Stimulated activated CD4-positive, alpha-beta T cell treated with anti-CD3 and anti-CD28 coated beads, Interleukin-1b, Interleukin-23, amount 100 ng/mL, for 1 hour (primary cell): ENCODE measurements at places on chromosomes 6 and 20.

DNA sequence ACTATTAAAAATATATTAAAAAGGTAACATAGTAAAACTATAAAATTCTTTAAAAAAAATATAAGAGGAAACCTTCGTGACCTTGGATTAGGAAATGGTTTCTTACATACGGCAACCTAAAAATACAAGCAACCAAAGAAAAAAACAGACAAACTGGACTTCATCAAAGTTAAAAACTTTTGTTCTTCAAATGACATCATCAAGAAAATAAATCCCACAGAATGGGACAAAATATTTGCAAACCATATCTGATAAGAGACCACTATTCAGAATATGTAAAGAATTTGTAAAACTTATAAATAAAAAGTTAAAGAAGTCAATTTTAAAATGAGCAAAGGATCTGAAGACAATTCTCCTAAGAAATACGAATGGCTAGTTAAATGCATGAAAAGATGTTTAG is 110.0 kb downstream of the ATG5 start:
- DNase-seq, result no peak

DNA sequence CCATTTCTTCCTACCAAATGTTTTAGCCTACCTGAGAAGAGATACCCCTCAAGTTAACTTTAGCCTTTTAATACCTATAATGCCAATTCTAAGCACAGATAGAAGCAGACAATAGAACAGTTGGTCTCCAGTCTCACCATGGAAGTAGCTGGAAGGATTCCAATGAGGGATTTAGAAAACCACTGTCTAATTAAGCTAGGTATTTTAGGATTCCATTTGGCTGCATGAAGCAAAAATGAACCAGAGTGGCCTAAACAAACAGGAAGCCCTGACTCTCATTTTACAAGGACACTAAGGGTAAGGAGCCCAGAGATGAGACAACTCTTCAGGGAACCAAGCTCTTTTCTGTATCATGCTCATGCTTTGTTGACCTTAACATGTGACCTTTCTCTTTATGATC is 199.2 kb downstream of the ALDH8A1 start:
- DNase-seq, result no peak

DNA sequence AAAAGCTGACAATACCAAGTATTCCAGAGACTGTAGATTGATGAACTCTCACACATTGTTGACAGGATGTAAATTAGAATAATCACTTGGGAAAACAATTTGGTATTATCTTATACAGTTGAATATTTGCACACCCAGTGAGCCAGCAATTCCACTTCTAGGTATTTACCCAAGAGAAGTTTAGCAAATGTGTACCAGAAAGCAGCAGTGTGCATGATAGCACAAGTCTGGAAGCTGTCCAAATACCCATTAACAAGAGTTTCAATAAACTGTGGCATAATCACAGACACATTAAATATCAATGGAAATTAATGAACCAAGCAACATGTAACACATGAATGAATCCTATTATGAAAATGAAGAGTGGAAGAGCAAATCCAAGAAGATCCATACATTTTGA is 233.6 kb downstream of the TPBG start:
- no peak for DNase-seq

GRCh38 chr20:51378171-51378928 is 164.2 kb downstream of the NFATC2 start:
- no peak for DNase-seq

DNA sequence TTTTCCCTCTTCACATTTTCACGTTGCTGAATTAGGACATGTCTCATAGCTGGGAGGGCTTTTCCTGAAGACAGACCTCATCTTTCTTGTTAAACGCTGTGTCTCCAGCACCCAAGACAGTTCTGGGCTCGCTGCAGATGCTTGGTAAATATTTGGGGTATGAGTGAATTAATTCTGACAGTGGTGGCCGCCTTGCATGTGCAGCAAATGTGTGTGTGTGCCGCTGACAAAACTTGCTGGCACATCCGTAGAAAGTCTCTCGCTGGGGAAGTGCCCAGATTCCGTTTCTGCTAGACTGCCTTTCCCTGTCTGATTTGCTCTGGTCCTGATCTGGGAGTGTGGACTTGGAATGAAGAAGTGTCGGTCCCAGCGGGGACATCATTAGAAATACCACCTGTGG is 48.2 kb upstream of the ZNFX1 start:
- DNase-seq, result no peak

GRCh38 chr6:25016014-25016720 is 80.4 kb upstream of the RIPOR2 start:
- DNase-seq, result no peak

DNA sequence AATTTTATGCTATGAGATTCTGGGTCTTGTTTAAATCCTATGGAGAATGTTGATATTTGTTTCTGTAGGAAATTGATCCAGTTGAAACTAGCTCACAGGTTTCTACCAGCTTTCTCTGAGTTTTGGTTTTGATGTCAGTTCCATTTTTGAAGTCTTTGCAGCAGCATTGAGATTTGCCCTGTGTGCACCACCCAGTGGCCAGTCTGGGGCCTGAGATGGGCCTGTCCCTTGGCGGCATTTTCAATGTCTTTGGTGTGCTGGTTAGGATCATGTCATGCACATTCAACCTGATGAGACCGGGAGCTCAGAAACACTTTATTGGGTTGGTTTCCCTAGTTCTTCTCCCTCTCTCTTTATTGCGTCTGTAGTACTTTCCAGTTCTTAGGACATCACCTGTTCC is 395.2 kb upstream of the MAP3K7 start:
- DNase-seq, result no peak

- no peak for DNase-seq
Observed at GRCh38 chr6:152309648-152310047, 327.5 kb downstream of the SYNE1 start.

- no peak for DNase-seq
Observed at GRCh38 chr6:113630738-113631535, 226.2 kb upstream of the MARCKS start.

- no peak for DNase-seq
Observed at GRCh38 chr6:17574866-17575560, 25.1 kb upstream of the FAM8A1 start.

DNA sequence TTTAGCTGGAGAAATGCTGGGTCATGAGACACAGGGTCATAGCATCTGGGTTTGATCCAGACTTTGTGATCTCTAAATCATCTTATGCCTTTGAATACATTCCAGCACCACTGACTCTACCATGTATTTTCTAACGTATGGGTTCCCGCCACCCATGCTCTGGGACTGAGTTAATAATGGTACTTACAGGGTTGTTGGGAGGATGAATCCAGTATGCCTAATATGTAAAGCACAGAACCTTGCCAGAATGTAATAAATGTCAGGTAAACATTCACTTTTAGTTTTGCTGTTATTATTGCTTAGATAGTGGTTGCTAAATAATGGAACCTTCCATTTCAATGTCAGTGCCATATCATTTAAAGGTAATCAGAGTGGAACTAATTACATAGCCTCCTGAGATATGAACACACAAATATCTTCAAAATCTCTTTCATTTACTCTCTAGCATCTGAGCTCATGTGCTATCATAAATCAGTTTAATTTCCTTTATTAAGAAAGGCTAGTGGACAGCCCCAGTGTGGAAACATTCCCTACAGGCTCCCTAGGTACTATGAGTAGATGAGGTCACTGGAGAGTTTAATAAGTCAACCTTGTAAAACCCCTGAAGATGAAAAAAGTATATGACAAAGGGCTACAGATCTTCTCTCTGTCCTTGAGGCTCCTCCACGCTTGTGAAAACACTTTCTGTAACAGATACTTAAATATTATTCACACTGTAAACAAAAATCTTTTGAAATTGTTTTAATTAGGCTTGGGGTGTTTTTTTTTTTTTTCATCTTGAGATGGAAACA is 226.6 kb downstream of the ALDH8A1 start:
- DNase-seq, result no peak

GRCh38 chr20:51500311-51500710 is 42.2 kb downstream of the NFATC2 start:
- DNase-seq, result no peak

GRCh38 chr20:2858591-2858990 is 14.7 kb upstream of the PTPRA start:
- DNase-seq, result no peak

DNA sequence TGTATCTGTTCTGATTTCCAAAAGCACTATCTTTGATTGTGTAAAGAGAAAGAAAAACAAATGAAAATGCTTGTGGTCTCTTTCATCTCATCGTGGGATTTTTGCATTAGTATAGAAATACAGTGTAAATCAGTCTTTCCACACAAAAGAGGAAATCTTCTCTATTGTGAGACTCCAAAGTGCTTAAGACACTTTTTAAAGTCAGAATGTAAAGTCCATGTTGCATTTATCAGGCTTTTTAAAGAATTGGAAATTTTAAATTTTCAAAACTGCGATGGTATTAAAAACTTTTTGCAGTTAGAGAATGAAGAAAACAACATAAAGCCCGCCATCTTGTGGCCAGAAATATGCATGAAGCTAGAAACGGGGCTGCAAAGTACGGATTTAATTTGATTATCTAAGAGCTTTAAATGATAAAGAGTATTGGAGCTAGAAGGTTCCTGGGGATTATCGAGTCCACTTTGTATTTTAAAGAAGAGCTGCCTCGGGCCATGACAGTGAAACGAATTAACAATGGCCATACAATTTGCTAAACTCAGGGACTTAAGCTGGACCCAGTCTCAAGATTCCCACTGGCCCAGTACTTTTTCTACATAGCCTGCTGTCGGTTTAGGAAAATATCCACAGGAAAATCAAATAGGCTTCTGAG is 339.6 kb downstream of the ARHGAP18 start:
- no peak for DNase-seq

GRCh38 chr20:8457978-8458377 is 325.9 kb downstream of the PLCB1 start:
- no peak for DNase-seq

GRCh38 chr6:139335447-139336210 is 38.8 kb downstream of the CITED2 start:
- DNase-seq, result no peak
